Fibroblast of skin of right quadriceps (primary cell): ENCODE measurements at places on chromosomes 6 and 20.

GRCh38 chr6:44050872-44051505, 76.3 kb downstream of the MRPL14 start:
- no peak for DNase-seq

DNA sequence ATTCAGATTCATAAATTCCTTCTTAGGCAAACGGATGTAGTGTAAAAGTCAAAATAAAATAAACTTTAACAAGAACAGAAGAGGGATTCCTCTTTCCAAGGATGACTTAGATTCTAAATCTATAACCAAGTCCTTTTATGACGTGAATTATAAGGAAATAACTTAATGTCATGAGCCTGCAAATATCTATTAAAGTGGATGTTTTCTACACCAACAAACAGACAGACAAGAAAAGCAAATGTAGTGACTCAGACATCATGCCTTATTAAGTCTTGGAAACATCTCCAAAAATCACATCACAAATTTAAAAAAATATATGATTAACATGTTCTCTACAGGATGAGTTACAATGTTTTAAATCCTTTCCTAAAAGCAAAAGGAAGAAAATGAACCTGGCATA, 397.1 kb downstream of the ESR1 start:
- DNase-seq = no peak

- no peak for DNase-seq
Measured at GRCh38 chr6:54710456-54710855, 136.1 kb upstream of the FAM83B start.

DNA sequence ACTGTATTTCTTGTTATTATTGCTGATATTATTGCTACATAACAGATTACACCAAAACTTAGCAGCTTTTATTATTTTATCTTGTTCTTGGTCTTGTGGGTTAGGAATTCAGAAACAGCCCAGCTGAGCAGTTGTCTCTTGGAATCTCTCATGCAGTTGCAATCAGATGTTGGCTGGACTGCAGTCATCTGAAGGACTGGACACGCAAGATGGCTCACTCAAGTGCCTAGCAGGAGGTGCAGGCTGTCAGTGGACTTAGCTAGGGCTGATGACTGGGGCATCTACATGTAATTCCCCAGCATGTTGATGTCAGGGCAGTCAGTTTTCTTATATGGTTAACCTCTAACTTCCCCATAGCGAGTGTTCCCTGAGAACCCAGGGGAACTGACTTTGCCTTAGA, 128.6 kb upstream of the PLCB4 start:
- DNase-seq = no peak

DNA sequence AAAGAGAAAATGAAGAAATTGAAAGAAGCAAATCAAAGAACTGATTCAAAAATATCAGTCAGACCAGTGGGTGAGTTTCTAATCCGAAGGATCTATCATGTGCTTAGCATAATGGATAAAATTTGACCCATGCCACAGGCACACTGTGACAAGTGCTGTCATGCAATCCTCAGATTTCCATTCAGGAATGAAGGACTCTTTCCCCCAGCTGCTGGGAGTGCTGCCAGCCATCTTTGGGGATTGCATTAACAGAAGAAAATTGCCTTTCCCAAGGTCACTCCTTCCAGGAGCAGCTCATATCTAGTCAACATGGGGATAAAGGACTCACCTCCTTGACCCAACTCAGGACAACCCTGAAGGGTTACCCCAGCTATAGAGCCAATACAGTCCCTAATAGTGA, 316.7 kb upstream of the TBX18 start:
- DNase-seq = no peak

- DNase-seq = no peak
Measured at GRCh38 chr20:61799928-61800327, 265.8 kb downstream of the TAF4 start.

DNA sequence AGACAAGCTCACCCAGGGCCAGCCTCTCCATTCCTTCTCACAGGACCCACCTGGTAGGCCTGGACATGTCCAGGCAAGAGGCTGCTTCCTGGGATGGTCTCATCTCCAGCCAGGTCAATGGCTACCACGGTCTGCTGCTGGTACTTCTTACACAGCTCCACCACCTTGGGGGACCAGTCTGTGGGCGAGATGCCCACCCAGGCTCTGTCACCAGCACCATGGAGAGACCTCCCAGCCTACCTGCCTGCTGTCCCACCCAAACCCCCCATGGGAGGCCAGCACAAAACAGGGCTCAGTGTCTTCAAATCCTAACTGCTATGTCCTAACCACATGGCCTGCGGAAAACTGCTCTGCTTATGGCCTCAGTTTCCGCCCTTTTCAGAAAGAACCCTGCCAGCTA, 27.3 kb downstream of the ADA start:
- DNase-seq = no peak

- no peak for DNase-seq
Measured at GRCh38 chr6:166470029-166470862, 87.5 kb upstream of the MPC1 start.

DNA sequence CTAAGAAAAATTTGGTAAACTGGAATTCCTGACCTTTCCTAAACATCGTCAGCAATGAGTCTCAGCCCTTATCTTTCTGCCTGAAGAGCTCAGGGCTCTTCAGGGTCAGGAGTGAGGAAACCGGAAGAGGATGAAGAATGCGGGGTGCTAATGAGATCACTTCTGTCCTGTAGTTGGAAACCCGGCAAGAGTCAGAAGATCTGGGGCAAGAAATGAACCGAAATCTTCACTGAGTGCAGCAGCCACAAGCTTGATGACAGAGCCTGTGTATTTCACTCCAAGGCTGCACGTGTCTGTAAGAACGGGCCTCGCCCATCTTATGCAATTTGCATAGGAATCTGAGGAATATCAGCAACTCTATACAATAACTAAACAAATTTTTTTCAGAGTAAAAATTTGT, 60.4 kb upstream of the QKI start:
- peak; percentile 21 for DNase-seq

GRCh38 chr6:15993716-15994228, 135.1 kb upstream of the MYLIP start:
- DNase-seq = no peak

GRCh38 chr20:16228722-16229121, 344.5 kb downstream of the KIF16B start:
- DNase-seq = no peak

- no peak for DNase-seq
Measured at GRCh38 chr6:130873746-130874145, 46.5 kb downstream of the SMLR1 start.

DNA sequence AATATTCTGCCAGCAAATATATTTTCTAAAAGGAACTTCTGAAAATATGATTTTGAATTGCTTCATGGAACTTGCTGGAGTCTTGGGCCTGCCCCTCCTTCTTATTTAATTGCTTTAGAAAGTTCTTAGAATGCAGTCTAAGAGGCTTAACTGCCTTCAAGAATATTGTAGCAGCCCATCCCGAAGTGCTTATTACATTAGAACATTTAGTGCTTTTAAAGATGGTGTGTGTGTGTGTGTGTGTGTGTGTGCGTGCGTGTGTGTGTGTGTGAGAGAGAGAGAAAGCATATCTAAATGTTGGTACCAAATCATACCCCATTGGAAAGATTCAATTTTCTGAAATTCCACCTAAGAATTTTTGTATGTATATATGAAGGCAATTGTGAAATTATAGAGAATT, 193.5 kb downstream of the SLC24A3 start:
- DNase-seq = no peak

DNA sequence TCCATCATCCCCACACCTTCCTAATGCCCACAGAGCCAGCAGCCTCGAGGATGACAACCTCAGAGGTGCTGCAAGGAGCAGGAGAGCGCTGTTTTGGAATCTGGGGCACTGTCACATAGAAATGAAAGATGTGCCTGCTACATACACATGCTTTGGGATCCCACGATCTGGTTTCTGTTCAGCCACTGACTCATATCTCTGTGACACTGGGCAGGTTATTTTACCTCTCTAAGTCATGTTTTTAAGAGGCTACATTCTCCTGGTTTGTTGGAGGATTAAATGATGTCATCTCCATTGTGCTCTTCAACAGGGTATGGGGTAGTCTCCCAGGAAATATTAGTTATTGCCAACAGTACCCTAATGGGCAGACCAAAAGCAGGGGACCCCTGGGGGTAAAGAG, 32.6 kb upstream of the TAB2 start:
- DNase-seq = no peak
